ENCODE measurements at places on chromosomes 6 and 20.

- DNase-seq: no peak
Observed at GRCh38 chr6:3326184-3326971, 67.6 kb downstream of the PSMG4 start.

DNA sequence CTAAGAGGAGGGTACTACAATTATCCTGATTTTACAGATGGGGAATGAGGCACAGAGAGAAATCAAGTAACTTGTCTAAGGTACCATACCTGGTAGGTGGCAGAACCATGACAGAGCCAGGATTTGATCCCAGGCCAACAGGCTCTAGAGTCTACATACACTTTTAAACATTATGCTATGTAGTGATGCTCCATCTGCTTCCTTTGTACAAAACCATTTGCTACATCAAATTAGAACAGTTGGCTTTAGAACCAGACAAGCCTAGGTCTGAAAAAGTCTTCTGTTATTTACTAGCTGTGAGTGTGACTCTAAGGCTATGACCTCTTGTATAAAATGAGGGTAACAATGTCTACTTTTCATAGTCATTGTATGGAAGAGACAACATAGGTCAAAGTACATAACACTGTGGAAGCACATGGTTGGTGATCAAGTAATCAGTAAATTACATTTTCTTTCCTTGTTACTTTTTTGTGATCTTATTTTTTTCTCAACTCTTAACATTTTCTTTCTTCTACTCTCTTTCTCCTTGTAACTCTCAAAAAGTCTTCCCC, 122.1 kb downstream of the PDSS2 start:
- DNase-seq: no peak

DNA sequence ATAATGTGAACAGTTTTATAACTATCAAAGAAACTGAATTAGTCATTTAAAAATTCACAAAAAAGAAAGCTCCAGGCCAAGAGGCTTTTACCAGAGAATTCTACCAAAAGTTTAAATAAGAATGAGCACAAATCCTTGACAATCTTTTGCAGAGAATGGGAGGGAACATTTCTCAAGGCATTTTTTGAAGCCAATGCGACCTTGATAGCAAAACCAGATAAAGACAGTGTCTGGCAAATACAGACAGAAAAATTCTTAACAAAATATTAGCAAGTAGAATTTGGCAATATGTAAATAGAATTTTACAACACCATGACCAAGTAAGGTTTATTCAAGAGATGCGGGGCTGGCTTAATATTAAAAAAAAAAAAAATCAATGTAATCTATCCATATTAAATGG, 41.7 kb downstream of the RNF24 start:
- no peak for DNase-seq

DNA sequence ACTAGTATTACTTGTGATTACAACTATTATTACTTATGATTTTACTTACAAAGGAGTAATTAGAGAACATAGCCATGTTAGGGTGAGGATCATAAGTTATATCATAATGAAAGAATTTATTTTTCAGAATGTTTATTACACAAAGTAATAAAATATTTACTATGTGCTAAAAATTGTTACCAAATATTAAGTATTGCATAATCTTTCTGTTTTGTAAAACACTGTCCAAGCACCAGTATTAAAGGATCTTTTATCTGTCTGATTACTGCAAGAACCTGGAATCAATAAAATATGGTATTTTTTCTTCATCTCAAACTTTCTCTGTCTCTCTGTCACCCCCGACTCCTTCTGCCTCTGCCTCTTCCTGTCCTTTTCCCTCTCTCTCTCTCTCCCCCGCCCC, 250.1 kb downstream of the BCKDHB start:
- DNase-seq: no peak

Measured in activated CD4-positive, CD25-positive, alpha-beta regulatory T cell treated with anti-CD3 and anti-CD28 coated beads, Interleukin-2, amount 50 U/mL, for 72 hours (primary cell).